AG04450 (cell line): ENCODE measurements at places on chromosomes 13 and 19.

GRCh38 chr19:11843722-11844121, 4.8 kb upstream of the ZNF439 start:
- no peak for DNase-seq

- DNase-seq = no peak
These were observed 48.7 kb upstream of the PTPRS start for GRCh38 chr19:5389353-5389752.

- no peak for DNase-seq
These were observed 19.9 kb downstream of the CCNE1 start for GRCh38 chr19:29831686-29832085.

GRCh38 chr19:48614436-48615230, at the start of gene FAM83E:
TSS of gene FAM83E (minus strand) at chr19:48615076. CDS start at chr19:48613372, 1,704 bp downstream.
- DNase-seq = no peak

- DNase-seq = no peak
These were observed 553 bp downstream of the NAPA start for GRCh38 chr19:47514151-47514868.

DNA sequence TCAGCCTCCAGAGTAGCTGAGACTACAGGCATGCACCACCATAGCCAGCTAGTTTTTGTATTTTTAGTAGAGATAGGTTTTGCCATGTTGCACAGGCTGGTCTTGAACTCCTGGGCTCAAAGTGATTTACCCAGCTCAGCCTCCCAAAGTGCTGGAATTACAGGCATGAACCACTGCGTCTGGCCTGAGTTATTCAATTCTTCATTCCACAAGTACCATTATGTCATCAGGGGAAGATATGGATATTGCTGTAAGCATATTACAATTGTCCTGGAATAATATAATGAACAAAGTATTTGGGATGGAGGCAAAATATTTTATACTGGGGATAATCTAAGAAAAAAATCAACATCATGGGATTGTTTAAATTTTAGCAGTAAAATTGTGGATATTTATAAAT, 646.0 kb upstream of the SLITRK6 start:
- no peak for DNase-seq

GRCh38 chr19:22604571-22605274, 29.4 kb upstream of the ZNF492 start:
- DNase-seq = no peak

DNA sequence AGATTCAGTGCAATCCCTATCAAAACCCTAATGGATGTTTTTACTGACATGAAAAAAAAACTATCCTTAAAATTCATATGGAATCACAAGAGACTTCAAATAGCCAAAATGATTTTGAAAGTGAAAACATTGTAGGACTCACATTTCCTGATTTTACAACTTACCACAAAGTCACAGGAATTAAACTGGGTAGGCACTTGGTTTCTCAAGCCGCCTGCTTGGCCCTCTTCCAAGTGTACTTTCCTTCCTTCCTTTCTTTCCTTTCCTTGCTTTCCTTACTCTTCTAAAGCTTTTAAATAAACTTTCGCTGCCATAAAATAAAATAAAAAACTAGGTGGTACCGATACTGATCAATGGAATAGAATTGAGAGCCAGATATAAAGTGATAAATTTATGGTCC, 21.0 kb upstream of the CD33 start:
- no peak for DNase-seq

DNA sequence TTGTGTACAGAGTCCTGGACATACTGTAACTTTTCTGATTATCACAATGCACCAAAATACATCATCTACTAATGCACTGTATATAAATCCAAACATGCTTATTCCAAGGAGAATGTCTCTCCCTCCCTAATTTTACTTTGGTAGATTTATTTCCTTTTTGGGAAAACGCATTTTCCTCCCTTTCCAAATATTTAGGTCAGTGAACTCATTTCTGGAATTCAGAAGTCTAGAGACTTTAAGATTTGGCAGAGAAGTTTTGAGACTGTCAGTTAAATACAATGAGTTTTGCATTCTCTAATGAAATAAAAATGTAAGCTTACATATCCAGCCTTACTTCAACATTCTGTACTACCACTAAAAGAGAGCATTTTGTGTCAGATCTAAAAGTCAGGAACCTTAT, 165.8 kb upstream of the EDNRB start:
- no peak for DNase-seq

DNA sequence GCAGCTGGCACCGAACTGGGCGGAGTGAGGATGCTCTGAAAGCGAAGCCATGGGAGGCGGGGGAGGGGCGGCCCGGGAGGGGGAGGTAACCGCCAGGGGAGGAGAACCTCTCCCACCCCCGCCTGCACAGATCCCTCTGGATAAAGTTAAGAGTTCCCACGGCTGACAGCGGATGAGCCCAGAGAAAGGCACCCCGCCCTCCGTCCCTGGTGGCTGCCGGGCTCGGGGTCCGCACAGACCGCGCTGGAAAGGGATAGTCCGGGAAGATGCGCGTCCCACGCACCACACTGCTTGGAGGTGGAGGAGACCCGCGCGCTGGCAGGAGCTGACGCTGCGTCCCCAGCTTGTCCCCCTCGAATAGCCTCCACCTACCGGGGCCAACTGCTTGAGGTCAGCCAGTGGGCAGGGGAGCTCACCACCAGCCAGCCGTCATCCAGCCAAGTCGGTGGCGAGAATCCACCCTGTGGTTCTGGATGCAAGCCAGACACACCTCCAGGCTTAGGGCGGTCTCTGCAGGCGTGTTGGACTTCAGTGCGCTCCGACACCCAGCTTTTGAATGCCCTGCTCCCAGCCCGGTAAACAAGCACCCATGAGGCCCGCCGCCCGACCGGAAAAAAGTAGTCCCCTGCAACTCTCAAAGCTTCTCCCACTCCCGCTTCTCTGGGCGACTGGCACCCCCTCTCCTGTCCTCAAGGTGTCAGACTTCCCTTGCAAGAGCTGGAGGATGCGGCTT, at the start of gene TRPC4:
Gene TRPC4 (minus strand): TSS at position 17 of the 733 bp plus-strand sequence. CDS start 86,439 bp downstream, outside the sequence.
- no peak for DNase-seq

- no peak for DNase-seq
These were observed 27.9 kb downstream of the FLT1 start for GRCh38 chr13:28467034-28467433.

GRCh38 chr19:10724573-10725071, 6.7 kb downstream of the DNM2 start:
- no peak for DNase-seq

DNA sequence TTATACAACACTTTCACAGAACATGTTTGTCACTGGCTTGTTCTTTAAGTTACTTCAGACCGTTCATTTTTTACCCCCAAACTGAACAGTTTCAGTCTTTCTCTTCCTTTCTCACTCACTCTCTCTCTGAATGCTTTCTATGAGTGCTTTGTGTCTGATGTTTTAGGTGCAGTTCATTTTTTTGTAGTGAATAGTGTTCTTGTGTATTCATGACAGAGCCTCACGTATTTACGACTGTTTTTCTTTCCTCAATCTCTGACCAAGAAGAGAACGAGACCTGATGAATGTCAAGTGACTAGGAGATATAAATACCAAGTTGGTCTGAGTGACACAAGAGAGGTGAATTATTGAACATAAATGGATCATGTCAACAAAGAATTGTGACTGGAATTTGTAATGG, 1525.0 kb upstream of the MIR17HG start:
- no peak for DNase-seq

DNA sequence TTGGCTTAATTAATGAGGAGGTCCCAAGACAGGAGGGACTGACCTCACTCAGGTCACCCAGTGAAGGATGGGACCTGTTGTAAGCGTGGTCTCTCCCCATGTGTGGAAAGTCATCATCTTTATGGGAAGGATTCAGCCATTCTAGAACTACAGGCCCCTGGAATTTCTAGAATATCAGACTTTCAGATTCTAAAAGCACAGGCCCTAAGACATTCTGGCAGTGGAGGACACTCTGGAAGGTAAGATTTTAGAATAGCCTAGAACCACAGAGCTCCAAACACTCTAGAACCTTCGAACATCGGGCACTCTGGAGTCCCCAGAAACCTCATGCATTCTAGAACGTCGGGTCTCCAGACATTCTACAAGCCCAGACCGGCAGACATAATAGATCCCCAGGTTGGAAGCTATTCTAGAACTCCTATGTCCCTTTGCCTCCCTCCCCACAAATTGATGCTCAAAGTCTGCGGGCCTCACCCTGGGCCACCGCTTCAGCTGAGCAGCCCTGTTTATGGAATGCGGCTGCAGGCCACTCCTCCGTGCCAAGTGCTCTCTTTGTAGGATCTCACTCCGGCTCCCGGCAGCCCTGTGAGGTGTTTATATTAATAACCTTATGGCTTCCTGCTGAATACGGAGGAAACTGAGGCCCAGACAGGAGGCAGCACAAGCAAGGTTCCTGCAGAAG, 1.9 kb upstream of the KLK15 start:
- no peak for DNase-seq

DNA sequence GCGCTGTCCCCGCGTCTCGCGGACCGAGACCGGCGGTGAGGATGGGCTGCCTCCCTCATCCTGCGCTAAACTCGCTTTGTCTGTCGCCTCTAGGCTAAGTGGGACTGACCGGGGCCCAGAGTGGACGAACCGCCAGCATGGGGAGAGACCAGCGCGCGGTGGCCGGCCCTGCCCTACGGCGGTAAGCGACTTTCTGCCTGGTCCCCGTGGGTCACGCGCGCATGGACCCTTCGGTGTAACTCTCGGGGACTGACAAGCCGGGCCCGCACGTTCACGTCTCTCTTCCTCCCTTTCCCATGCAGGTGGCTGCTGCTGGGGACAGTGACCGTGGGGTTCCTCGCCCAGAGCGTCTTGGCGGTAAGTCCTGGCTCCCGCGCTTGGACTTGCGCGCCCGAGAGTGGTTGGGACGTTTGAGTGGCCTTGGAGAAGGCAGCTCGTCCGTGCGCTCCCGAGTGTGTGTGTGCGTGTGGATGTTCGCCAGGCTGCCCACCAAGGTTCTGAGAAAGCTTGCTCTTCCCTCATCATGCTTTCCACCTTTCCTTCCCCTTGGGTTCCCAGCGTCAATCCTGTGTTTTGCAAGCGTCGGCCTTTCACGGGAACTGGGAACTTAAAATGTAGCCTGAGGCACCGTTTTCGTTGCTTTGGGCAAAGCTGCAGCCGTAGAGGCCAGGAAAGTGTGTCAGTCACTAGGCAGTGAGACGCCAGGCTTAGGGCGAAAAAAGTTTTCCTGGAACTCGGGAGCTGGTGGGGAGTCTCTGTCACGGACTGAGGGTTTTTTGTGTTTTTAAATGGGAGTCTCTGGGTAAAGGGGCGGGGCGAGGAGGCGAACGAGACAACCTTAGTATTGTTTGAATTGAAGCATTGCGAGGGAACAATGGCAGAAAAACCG, 927 bp downstream of the COL4A2 start:
- no peak for DNase-seq

GRCh38 chr13:52925775-52926285, 77.4 kb upstream of the PCDH8 start:
- DNase-seq = no peak

DNA sequence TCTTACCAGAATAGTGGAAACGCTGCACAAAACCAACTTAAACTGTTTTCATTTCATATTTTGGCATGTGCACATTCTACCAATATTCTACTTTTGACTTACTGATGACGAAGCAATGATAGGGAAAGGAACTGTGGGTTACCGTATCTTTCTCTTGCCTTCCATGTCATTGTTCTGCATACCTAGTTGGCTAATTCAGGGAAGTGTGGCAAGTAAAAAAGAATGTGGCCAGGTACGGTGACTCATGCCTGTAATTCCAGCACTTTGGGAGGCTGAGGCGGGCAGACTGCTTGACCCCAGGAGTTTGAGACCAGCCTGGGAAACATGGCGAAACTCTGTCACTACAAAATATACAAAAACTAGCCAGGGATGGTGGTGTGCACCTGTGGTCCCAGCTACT, 108.2 kb downstream of the SIPA1L3 start:
- DNase-seq = no peak

GRCh38 chr13:45511310-45512097, 46.8 kb downstream of the COG3 start:
- DNase-seq = peak; percentile 50

DNA sequence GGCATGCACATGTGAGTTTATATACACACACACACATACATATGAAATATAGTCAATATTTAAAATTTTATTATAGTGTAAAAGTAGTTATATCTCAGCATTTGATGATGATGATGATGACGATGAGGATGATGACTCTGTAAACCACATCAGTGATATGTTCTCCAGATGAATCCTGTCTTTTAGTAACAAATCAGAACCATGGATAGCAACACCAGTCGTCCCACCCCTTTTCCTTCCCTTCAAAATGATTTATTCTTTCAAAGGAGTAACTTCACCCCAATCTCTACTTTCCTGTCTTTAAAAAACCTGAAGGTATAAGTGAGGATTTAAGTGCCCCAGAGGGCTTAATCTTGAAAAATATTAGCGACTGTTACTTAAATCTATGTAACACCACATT, 74.1 kb downstream of the DCLK1 start:
- DNase-seq = no peak

DNA sequence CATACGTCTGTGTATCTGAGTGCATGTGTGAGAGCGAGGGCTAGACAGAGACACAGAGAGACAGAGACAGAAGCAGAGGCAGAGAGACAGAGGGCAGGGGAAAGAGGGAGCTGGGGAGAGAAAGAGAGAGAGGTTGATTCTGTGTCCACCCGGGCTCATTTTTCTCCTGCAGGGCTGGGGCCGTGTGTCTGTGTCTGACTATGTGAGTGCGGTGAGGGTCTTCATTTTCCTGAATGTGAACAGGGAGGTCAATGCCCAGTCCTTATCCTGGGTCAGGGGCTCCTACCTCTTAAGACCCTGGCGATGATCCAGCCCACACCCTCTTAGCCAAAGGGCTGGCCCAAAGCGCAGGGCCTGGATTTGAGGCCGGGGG, 17.7 kb downstream of the LRRC4B start:
- DNase-seq = no peak

DNA sequence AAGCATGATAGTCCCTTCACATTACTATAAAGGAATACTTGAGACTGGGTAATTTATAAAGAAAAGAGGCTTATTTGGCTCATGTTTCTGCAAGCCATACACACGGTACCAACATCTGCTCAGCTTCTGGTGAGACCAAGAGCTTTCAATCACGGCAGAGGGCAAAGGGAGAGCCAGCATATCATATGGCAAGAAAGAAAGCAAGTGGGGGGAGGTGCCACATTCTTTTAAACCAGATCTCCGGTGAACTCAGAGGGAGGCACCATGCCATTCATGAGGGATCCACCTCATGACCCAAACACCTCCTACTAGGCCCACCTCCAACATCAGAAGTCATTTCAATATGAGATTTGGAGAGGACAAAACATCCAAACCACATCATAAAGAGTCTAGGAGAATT, 20.3 kb downstream of the XPO4 start:
- no peak for DNase-seq

DNA sequence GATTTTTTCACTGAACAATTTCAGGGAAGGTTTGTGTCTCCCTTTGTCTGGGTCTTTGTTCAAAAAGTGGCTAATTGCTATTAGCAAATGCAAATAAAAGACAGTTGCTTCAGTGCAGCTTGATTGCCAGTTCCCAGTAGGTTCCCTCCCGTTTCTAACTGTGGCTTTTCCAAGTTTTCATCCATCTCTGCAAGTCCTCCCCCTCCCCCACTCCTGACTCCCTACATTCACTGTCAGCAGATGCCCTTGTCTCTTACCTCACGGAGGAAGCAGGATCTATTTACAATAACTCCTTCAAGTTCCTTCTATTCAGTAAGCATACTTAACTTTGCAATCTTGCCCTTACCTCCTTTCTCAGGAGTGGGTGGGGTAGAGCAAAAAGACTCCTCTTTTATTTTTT, 55.4 kb upstream of the SCEL start:
- no peak for DNase-seq
